Peyer's patch (tissue), 4 donors: ENCODE measurements at places on chromosomes 12 and 14.

DNA sequence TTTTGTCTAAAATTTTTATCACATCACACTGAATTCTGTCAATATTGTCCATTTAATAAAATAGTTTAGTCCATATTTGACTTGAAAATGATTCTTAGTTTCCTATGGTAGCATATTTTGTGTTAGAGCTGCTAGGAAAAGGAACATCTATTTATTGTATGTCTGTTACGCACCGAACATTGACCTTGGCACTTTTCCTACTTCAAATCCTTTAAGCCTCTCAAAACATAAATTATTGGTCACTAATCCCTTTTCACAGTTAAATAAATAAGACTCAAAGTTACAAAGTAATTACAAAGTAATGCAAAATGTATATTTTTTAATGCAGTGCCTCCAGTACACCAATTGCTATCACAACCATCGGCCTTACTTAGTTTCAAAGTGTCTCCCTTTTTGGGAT, 28.5 kb downstream of the DCN start:
- DNase-seq = no peak

- no peak for DNase-seq
Observed at GRCh38 chr14:37133284-37133913, 39.0 kb downstream of the SLC25A21 start.

DNA sequence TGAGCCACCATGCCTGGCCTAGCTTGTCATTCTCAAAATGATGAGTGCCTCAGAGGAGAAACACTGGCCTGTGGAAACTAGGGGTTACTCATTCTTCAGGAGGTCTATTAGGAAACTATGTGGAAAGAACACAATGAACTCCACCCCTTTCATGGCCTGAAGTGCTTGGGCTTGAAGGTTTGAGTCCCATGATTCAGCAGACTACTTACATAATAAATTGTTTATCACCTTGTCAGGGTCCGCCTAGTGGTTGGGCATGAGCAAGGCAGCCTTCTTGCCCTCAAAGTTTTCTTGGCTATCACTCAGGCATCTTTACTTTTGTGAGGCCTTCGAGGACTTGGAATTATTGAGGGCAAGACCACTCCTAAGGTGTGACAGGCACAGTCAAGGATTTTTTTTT, 251.2 kb downstream of the ACSS3 start:
- DNase-seq = no peak

DNA sequence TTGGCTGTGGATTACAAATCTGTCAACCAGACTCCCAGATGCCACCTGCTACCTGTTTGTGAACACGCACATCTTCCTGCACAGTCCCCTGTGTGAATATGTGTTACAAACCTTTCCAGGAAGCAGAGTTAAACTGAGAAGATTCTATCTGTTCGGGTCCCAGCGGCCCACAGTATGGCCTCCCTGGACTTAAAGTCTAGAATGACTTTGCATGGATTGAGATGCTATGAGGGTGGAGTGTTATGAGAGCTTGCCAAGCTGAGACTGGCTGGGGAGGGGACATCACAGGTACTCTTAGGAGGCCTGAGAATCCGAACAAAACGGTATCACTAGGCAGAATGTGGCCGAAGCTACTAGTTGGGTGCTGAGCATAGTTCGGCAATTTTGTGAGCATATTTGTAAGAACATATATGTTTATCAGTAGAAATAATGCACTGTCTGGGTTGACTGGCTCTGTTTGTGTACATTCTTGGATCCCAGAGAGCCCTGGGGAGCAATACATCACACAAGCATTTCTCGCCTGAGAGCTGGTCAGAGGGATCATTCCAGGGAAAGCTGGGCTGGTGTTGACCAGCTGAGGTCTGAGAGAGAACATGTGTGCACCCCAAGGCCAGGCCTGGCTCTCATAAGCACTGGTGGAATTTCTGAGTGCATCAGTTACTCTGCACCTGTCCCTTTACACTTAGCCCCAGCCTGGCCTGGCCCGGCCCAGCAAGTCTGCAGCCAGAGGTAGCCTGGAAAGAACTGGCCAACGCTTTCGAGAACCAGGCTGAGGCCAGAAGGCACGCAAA, 29.8 kb upstream of the LTBP2 start:
- DNase-seq = no peak

GRCh38 chr14:31660191-31660590, 99.0 kb downstream of the NUBPL start:
- no peak for DNase-seq

DNA sequence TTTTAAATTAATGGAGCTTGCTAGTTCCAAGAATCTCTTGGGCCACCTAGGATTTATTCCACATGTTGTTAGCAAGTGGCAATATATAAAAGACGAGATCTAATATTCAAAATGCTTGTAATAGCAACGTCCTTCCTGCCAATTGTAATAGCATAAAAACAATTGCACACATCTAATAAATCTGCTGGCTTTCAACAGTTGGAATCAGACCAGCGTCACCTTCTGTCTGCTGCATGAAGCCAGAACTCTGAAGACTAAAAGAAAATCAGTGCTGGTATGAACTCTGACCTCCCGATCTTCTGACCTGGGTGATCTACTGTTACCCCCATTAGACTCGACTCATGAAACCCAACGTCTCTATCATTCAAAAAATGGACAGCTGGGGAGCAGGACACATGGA, 100.6 kb downstream of the DIO2 start:
- DNase-seq = no peak

DNA sequence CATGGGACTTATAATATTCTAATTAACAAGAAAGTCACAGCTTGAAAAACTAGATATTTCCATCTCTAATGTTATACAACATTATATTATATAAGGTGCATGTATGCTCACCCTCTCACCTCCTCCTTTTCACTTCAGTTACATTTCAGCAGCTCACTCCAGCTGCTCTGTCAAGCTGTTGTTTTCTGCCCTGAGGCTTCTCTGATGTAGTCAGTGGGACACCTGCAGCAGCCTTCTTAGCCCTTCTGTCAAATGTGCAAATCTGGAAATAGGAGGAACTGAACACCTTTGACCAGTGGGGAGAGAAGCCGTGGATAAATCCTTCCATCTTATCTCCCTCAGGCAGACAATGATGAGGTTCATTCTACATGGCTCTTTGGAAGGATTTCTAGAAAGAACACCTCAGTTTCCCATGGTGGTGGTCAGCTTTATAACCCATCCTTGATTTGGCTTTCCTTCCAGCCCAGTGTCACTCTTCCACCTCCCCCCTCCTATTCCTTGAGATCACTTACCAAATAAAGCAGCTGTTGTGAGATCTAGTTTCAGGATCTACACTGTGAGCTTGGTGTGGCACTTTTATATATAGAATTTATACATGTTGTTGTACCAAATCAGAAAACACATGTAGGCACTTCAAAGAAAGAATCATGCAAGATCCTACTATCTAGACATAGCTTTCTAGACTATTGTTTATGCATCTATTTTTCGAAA, 79.6 kb upstream of the STK38L start:
- DNase-seq = no peak

DNA sequence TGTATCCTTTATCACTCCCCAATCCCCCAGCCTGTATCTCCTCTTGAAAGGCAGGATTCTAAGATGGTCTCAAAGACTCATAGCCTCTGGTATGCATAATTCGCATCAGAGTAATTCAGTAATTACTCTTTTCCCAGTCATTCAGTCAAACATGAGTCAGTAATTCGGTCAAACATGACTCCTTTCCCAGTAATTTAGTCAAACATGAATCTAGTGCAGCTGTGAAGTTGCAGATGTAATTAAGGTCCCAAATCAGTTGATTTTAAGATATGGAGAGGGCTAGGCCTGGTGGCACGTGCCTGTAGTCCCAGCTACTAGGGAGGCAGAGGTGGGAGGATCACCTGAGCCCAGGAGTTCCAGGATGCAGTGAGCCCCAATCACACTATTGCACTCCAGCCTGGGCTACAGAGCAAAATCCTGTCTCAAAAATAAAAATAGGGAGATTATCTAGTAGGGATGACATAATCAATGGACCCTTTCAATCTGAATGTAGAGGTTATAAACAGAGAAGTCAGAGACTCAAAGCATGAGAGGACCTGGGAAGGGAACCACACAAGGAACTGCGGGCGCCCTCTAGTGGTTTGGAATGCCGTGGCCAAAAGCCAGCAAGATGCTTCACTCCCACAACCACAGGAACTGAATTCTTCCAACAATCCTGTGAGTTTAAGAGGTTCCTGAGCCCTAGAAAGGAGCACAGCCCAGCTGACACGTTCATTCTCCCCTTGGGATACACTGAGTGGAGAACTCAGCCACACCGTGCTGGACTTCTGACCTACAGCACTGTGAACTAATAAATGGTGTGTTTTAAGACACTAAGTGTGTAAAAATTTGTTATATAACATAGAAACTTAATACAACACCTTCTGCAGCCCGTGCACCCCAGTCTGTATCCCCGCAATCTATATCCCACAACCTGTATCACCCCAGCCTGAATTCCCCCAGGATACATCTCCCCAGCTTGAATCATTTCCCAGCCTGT, 14.3 kb upstream of the ARMH4 start:
- DNase-seq = peak; percentile 70

DNA sequence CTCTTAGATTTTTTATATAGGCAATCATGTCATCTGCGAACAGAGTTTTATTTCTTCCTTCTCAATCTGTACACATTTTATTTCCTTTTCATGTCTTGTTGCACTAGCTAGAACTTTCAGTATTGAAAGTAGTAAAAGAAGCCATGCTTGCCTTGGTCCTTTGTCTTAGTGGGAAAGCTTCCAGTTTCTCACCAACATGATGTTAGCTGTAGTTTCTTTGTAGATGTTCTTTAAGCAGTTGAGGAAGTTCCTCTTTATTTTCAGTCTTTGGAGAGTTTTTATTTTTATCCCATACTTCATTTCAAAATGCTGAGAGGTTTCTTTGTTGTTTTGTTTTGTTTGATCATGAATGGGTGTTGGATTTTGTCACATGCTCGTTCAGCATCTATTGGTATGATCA, 12.7 kb upstream of the RIMKLB start:
- no peak for DNase-seq

- DNase-seq = no peak
Observed at GRCh38 chr14:104704252-104704651, 14.8 kb downstream of the INF2 start.

DNA sequence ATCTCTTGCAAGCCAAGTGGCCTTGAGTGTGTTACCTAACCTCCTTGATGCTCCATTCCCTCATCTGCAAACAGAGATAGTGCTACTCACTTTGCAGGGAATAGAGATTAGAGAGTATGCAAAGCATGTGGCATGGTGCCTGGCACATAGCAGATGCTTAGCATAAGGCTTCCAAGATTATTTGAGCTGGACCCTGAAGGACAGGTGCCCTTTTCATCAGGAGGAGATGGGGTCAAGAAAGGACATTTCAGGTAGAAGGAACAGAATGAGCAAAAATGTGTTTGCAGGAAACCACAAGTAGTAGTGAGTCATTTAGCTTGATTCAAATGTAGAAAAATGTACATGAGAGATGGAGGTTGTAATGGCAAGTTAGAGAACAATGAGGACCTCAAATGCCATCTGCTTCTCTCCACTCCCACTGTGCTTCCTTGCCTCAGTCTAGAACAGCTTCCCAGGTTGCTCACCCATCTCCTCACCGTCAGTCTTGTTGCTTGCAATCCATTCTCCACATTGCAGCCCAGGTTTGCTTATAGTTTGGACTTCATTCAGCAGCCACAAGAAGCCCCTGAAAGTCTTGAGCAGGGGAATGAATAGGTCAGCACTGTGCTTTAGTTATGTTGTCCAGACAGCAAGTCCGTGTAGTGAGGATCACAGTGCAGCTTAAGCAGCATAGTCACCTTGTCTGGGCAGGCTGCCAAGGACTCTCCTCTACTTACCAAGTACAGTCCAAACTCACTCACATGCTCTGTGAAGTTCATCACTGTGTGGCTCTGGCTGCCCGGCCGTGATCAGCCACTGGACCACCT, 536.3 kb upstream of the CCDC196 start:
- no peak for DNase-seq

GRCh38 chr14:93402951-93403350, 27.8 kb upstream of the UNC79 start:
- no peak for DNase-seq

- DNase-seq = no peak
Observed at GRCh38 chr12:52172956-52173355, 18.9 kb downstream of the KRT80 start.

DNA sequence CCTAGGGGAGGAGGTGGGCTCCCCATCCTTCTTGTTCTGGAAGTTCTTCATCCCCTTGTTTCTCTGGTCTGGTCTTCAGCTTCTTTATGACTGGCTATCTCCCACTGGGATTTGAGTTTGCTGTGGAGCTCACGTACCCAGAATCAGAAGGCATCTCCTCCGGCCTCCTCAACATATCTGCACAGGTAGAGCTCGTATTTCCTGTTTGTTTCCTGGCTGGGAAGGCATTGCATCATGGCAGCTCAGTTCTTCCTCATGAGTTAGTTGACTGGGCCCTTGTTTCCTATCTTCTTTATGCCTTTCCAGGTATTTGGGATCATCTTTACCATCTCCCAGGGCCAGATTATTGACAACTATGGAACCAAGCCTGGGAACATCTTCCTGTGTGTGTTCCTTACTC, 19.8 kb downstream of the ERG28 start:
- no peak for DNase-seq

DNA sequence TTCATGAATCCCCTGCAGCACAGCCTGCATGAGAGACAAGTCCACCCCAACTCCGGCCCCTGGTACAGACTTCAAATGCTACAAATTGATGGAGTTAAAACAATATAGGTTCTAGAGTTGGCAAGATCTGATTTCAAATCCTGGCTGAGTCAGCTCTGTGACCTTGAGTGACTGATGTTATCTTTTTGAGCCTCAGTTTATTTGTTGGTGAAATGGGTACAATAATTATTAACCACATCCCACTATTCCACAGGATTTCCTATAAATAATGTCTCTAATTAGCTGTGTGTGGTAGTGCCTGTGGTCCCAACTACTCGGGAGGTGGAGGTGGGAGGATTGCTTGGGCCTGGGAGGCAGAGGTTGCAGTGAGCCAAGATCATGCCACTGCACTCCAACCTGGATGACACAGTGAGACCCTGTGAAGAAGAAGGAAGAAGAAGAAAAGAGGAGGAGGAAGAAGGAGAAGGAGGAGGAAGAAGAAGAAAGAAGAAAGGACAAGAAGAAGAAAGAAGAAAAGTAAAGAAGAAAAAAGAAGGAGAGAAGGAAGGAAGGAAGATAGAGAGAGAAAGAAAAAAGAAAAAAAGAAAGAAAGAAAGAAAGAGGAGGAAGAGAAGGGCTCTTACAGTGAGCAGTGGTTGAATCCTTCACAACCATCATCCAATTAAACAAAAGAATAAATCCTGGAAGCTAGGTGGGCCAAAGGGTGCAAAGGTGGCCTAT, 39.7 kb upstream of the DICER1 start:
- no peak for DNase-seq

DNA sequence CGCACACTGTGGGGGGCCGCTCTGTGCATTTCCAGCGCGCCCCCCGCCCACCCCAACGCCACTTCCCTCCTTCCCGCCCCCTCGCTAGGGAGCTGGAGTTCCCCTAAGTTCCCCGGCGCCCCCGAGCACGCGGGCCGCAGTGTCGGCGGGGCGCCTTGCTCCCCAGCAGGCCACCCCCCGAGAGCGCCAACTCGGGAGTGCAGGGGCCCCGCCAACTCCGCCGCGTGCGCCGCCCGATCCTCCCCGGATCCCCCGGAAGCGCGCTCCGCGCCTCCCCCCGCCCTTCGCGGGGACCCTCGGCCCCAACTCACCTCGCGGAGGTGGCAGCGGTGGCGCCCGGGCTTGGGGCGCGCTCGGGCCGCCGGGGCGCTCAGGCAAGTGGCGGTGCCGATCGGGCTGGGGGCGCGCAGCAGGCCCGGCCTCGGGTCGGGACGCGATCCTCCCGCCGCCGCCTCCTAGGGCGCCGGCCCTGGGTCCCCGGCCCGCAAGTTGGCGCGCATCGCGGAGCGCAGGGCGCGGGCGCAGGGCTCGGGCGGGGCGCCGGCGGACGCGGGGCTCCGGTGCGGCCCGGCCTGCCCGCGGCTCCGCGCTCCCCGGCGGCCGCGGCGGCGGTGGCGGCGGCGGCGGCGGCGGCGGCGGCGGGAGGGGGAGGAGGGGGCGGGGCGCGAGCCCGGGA, at the start of gene NCOR2:
TSS of gene NCOR2 (minus strand) at position 616 of the 676 bp plus-strand sequence. CDS start 72,361 bp downstream, outside the sequence.
- no peak for DNase-seq
